B cell (primary cell): ENCODE measurements at places on chromosomes 2 and 18. TPM values are rescaled to one million over a fixed set of nuclear protein-coding genes. Genes with fewer than 3 reads are reported as not detected.

DNA sequence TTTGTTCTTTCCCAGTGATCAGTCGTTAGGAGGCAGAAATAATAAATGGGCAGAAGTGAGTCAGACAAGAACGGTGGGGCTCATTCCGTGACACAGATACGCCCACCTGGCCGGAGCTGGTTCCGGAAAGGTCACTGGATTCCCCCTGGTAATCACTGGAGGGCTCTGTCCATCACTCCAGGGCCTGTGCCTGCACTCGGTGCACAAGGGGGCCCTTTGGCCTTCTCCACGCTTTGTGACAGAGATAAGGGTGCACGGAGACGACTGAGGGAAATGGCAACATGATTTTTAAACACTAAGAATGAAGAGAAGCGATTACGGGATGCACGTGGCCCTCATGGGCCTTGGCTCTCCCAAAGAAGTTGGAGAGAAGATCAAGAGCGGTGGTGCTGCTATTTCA is 84.4 kb downstream of the PTGR3 start:
- DNase-seq, result no peak

- DNase-seq, result no peak
Measured at GRCh38 chr2:182057002-182057401, 71.3 kb downstream of the PPP1R1C start.

DNA sequence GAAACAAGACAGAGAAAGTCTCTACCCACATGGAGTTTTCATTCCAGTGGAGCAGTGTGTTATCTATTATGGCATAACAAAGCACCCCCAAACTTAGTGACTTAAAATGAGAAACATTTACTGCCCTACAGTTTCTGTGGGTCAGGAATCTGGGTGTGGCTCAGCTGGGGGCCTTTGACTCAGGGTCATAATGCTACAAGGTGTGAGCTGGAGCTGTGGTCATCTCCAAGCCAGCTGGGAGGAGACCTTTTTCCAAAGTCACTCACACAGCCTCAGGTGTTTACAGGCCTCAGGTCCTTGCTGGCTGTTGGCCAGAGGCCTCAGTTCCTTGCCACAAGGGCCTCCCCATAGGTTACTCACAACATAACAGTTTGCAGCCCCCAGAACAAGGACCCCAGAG is 169.2 kb downstream of the ETAA1 start:
- DNase-seq, result no peak

DNA sequence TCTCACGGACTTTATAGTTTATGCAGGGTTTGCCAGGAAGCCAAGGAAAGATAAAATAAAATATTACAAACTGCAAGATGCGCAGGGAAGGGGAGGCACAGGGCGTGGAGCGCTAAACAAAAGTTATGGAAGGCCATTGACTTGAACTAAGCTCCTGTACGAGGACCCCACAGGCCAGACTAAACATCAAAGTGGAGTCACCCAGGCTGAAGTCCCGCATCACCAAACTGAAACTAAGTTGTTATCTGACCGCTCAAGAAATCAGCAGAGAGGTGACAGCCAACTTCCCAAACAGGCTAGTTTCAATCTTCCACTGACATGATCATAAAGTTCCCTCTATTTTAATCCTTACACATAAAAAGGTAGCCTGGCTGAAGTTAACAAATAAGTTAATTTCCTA is 90.5 kb upstream of the YWHAQ start:
- DNase-seq, result no peak

DNA sequence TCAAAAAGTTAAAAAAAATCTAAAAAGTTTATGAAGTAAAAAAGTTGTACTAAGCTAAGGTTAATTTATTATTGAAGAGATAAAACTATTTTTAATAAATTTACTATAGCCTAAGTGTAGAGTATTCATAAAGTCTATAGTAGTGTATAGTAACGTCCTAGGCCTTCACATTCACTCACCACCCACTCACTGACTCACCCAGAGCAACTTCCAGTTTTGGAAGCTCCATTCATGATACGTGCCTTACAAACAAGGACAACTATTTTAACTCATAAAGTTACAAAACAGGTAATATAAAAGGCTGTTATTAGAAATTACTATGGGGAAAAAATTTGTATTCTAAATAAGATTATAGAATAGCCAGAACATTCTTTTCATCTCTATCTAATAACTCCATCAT is 158.9 kb upstream of the FN1 start:
- no peak for DNase-seq

DNA sequence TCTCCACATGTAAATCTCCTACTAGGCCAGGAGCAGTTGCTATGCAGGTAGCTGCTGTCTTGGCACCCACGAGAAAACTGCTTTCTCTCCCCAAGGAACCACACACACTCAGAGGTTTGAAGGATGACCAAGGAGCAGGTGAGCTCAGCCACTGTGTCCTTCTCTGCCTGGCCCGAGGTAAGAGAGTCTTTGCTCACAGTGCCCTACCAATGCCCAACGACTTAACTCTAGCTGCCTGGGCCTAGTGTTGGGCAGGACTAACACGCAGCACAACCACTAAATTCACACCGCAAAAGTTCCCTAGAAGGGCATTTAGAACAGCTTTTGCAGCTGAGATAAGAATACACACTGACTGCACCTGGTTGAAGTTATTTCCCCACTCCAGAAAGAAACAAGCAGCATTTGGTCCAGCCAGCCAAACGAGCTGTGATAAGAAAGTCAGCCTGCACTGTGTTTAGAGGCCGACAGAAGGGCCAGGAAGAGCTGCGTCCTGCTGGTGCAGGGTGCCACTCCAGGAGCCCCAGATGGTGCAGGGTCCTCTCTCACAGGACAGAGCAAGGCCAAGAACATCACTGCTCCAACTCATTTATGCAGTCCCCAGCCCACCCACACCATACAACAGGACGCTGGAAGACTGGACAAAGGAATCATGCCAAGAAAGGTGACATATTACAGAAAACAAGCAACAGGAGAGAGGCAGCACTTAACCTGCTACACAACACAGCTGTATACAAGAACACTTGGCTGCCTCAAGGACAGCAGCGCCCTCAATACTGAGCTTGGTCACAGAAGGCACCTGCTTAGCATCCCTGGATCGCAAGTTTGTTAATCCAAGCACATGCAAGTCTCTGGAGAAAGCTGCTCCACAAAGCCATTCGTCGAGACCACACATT is 12.5 kb downstream of the HDLBP start:
- no peak for DNase-seq

GRCh38 chr2:218168635-218169462 is 2.1 kb upstream of the CXCR1 start:
- DNase-seq, result peak; percentile 79

GRCh38 chr2:220356076-220356475 is 728.6 kb downstream of the SLC4A3 start:
- DNase-seq, result no peak

DNA sequence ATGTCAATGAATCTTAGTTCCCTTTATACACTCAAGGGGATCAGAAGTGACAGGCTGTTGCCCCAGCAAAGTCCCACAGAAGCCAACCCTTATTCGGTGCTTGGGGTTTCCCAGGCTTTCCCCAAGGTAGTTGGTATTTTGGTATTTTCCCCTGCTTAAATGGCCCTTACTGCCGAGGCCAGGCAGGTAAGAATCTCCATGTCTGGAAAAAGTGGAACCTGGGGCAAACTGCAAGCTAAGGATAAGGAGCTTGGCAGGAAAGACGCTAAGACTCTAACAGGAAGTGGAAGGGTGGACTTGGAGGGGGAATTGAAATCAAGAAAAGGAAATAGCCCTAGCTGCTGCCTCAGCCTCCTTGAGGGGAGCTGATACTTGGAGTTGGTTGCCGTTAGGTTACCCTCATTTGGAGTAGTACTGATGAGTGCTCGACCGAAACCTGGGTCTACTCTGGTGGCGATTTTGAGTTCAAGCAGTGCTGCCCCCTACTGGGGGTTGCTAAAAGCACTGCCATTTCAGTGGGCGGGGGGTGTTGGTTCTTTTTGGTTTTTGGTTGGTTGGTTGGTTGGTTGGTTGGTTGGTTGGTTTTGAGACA is 3.3 kb upstream of the GPBAR1 start:
- DNase-seq, result peak; percentile 93

GRCh38 chr2:37558623-37559022 is 112.8 kb downstream of the CDC42EP3 start:
- DNase-seq, result peak; percentile 39

- no peak for DNase-seq
Measured at GRCh38 chr2:80459028-80459427, 154.5 kb upstream of the LRRTM1 start.

GRCh38 chr2:191719938-191720337 is 42.0 kb downstream of the NABP1 start:
- no peak for DNase-seq

DNA sequence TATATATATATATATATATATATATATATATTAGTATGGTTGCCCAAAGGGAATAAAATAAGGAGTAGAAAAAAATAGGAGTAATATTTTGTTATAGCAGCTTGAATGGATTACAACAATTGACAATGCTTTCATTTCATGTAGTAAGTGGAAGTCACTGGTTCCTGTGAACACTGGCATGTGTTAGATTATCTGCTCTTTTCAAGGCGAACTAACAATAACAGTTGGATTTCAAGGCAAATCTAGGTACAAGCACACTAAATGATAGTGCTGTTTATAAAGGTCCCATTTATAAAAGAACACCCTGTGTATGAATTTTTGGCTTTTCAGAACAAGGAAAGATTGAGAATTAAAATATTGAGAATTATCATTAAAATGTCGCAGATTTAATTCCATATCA is 1535.7 kb downstream of the LRP1B start:
- DNase-seq, result no peak

- DNase-seq, result no peak
Measured at GRCh38 chr2:238521870-238522269, 95.1 kb downstream of the ASB1 start.

- peak; percentile 23 for DNase-seq
Measured at GRCh38 chr2:56132138-56132537, 51.7 kb upstream of the CCDC85A start.

GRCh38 chr2:184769023-184769422 is 170.7 kb downstream of the ZNF804A start:
- DNase-seq, result no peak

DNA sequence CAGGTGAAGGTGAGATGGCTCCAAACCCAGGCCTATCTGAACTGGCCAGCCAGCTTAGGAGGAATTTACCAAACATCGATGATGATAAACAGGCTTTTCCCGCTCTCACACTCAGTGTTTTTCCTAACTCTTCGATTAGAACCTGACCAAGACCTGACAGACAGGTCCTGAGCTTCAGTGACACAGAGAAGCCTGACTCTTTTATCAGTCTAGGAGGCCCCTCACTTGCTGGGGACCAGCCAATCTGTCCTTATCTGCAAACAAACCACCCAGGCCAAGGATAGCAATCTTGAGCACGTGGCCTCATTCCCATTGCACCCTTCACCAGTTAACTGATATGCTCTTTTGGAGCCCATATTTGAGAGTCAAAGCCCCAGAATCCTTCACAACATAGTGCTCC is 1.9 kb upstream of the ITSN2 start:
- no peak for DNase-seq

The WDR33 gene
- 95.2 and 101 TPM in 2 replicates for total RNA-seq

The IL37 gene
- total RNA-seq, result 0.79 TPM in 1 of 2 replicates, not detected in the other

The TMEM247 gene
- total RNA-seq, result not detected in 2 replicates

The LRRC30 gene
- not detected in 2 replicates for total RNA-seq

The KCNG3 gene
- total RNA-seq, result not detected in 2 replicates

The SLC19A3 gene
- total RNA-seq, result not detected in 2 replicates

The NCKAP5 gene
- not detected in 2 replicates for total RNA-seq

The SP3 gene
- 152 and 164 TPM in 2 replicates for total RNA-seq

The RTP5 gene
- total RNA-seq, result not detected in 2 replicates

The ACADL gene
- not detected in 2 replicates for total RNA-seq

The RNF125 gene
- total RNA-seq, result 5.6 and 6.4 TPM in 2 replicates

The CMPK2 gene
- 2.0 and 2.9 TPM in 2 replicates for total RNA-seq

The SERPINB12 gene
- total RNA-seq, result not detected in 2 replicates

The DNER gene
- not detected in 2 replicates for total RNA-seq
